ENCODE measurements at places on chromosomes 5 and 9.
A peak's percentile ranks its signal among the peaks of the same experiment; 100 is the strongest.

DNA sequence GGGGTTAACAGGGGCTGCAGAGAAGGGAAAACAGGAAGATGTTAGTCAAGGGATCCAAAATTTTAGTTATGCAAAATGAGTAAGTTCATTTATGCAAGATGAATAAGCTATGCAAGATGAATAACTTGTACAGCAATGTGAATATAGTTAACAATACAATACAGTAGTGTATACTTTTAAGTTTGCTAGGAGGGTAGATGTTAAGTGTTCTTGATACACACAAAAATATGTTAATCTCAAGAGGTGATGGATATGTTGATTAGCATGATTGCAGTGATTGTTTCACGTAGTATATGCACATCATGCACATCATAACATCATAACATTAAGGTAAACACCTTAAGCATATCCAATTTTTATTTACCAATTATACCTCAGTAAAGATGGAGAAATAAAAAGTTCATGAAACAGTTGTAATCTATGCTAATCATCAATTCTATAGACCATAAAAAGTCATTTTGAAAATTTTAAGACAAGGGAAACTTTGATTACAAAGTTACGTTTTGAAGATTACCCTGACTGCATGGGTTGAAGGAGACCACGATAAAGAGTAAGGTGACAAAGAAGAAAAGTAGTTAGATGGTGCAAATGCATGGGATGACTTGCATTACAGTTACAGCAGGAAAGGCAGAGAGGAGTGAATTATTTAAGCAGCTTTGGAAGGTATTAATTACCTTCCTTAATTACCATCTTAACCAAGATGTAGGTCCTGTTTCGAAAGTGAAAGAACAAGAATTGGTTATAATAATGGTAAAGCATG is 31.4 kb downstream of the FAM174A start:
- no peak overlapping the region for H3K4me3 ChIP-seq
- H3K27me3 ChIP-seq = no peaks in the 10 kb centered on the region
- peaks cover 18% of the 10 kb centered on the region for H3K36me3 ChIP-seq

DNA sequence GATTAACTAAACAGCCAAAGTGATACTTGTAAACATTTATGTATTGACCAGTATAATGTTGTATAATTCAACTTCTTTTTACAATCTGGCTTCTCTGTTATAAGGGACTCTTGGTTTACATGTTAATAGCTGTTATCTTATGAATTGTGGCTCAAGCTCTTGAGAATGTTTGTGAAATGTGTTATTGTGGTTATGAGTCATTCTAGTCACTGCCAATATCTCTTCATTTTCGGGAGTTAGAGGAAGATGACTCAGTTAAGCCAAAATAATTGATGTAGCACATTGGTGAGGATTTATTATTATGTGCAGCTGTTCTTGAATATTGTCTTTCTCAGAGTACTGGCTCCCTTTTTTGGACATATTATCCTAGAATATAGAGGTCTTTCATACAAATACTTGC is 655.2 kb upstream of the RIOK2 start:
- no peaks in the 10 kb centered on the region for H3K27me3 ChIP-seq
- peaks cover 28% of the 10 kb centered on the region for H3K4me1 ChIP-seq
- no peak for DNase-seq
- no peak overlapping the region for H3K4me3 ChIP-seq
- H3K27ac ChIP-seq = peak overlapping the region; percentile 10
- no peaks in the 10 kb centered on the region for H3K36me3 ChIP-seq

GRCh38 chr9:98538203-98538602 is 170.5 kb downstream of the GABBR2 start:
- no peaks in the 10 kb centered on the region for H3K36me3 ChIP-seq
- H3K27ac ChIP-seq = no peak overlapping the region
- H3K4me1 ChIP-seq = no peaks in the 10 kb centered on the region
- no peak overlapping the region for H3K4me3 ChIP-seq

GRCh38 chr5:80569961-80570786 is at the start of gene ANKRD34B:
TSS of gene ANKRD34B (minus strand) at chr5:80570280. CDS start at chr5:80560019, 10,261 bp downstream.
- H3K27ac ChIP-seq = no peak within 1 kb of the TSS
- H3K36me3 ChIP-seq = no peaks in the 10 kb centered on the region
- H3K27me3 ChIP-seq = peaks cover 98% of the 10 kb centered on the region

GRCh38 chr5:67813877-67814539 is 401.5 kb upstream of the PIK3R1 start:
- peaks cover 46% of the 10 kb centered on the region for H3K4me1 ChIP-seq
- H3K4me3 ChIP-seq = no peak overlapping the region
- no peak for DNase-seq
- no peaks in the 10 kb centered on the region for H3K36me3 ChIP-seq
- peak overlapping the region; percentile 71 for H3K27ac ChIP-seq

- no peak overlapping the region for H3K4me3 ChIP-seq
- H3K36me3 ChIP-seq = no peaks in the 10 kb centered on the region
- no peaks in the 10 kb centered on the region for H3K4me1 ChIP-seq
These were observed 76.6 kb upstream of the ACTBL2 start for GRCh38 chr5:57559110-57559635.
